ENCODE measurements at places on chromosomes 1 and 21.
A peak's percentile ranks its signal among the peaks of the same experiment; 100 is the strongest.

DNA sequence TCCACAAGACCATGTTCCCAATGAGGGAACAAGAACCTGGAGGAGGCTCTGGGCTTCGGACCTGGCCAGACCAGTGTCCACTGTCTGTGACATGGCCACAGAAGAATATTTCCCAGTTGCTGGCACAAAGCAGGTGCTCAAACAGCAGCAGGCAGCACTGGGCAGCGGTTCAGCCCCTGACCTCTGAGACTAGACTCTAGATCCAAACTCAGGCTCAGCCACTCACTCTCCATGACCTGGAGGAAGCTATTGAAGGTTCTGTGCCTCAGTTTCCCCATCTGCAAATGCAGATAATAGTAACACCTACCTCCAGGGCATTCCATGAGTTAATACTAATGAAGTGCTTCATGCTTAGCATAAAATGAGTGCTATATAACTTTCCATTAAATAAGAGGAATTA is 8.0 kb downstream of the TMPRSS2 start:
- peak; percentile 49 for DNase-seq

DNA sequence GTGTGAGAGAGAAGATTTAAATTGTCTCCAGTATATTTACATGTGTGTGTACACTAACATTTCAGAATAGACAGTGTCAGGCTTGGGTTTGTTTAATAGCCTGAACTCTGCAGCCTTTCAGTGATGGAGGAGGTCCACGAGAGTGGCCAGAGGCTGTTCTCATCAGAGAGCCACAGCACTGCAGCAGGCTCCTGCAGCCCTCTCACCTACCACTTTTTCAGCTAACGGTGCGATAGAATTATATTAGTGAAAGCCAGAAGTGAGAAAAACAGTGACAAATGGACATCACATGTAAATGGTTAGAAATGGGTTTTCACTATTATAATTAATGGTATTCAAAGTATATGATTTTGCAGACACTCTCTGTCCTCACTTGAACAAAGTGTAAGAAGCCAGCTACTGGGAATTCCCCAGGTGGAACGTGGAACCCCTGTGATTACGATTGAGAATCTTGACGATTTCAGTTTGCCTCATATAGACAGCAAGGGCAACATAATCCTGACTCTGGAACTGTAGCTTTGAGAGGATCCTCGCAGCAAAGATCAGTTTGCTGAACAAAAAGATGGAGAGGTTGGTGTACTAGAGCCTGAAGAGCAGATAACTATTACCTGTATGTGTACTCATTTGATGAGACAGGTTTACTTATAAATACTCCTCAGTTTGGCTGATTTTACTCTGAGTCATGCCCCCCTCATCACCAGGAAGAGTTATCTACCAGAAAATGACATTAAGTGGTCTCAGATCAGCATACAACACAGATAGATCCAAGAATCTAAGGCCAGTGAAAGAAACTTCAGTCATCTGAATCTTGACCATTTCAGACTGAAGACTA is 31.4 kb downstream of the IFI16 start:
- DNase-seq = no peak

DNA sequence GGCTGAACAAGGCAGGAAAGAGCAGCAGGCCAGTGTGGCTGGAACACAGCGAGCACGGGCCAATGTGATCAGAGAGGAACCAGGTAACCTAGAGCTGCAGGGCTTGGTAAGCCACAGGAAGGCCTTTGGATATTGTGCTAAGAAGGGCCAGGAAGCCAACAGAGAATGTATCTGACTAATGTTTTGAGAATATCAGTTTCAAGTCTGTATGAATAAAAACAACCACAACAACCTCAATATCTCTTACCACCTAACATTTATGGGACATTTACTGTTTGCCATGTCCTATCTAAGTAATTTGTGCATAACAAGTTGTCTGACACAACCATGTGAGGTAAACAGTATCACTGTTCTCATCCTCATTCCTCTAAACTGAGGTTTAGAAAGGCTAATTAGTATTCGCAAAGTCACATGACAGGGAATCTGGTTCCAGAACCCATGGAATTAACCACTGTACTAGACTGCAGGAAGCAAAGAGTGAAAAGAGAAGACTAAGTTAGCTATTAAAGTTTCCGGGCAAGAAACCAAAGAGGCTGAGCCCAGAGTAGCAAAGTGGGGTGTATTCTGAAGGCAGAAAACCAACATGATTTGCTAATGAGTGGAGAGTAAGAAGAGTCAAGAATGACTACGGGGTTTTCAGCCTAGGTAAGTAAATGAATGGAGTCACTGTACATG is 38.9 kb downstream of the SPRTN start:
- no peak for DNase-seq

- no peak for DNase-seq
Measured at GRCh38 chr21:38308532-38309119, 51.8 kb downstream of the KCNJ15 start.

DNA sequence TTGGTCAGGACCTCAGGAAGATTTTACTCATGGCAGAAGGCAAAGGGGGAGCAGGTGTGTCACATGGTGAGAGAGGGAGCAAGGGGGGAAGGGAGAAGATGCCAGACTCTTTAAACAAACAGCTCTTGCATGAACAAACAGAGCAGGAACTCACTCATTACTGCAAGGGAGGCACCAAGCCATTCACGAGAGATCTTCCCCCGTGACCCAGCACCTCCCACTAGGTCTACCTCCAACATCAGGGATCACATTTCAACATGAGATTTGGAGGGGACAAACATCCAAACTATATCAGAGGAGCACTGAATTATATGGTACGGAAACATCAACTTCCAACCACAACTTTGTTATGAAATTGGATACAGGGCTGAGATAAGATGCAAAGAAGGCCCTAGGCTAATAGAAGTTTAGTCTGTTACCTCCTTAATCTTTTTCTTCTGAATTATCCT is 164.9 kb downstream of the ST6GALNAC3 start:
- no peak for DNase-seq

- DNase-seq = no peak
Measured at GRCh38 chr1:23385119-23385621, 15.5 kb upstream of the ZNF436 start.

DNA sequence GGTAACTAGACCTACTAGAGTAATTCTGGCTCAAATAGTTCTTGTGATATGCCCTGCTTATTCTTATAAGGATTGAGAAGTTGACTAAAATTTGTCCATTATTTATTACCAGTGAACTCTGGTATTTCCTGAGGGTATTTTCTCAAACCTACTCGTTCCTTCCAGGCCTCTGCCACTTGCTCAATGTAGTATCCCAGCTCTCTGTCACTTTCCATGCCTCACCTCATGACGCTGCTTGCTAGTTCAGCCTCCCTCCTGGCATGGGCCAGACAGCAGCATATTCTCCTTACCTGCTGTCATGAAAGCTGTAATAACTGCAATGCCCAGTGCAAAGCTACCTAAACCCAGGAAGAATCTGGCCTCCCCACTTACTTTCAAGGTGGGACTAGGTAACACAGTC is 602.9 kb upstream of the ADAMTS5 start:
- no peak for DNase-seq

GRCh38 chr21:21714426-21714825 is 716.2 kb downstream of the NCAM2 start:
- no peak for DNase-seq

GRCh38 chr1:110337704-110338308 is 1.4 kb upstream of the RBM15 start:
- DNase-seq = peak; percentile 78

- no peak for DNase-seq
Measured at GRCh38 chr1:208233546-208233945, 10.6 kb downstream of the PLXNA2 start.

DNA sequence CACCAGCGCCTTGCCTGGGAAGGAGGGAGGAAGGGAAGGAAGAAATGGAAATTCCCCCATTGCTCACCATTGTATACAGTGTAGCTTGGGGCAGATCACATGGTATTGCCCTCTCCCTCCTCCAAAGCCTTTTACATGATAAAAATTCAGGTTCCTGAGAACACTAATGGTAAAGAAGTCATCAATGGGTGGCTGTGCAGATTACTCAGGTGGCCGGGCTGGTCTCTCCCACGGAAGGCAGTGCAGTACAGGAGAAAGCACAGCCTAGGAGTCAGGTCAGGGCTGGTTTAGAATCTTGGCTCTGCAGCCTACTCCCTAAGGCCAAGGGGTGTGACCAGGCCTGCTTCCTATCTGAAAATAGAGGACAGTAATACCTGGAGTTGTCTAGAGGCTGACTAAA is 107.9 kb downstream of the SUSD4 start:
- DNase-seq = no peak

- DNase-seq = no peak
Measured at GRCh38 chr1:182279302-182279701, 112.3 kb downstream of the GLUL start.

- DNase-seq = no peak
Measured at GRCh38 chr1:163703794-163704193, 382.0 kb downstream of the NUF2 start.

GRCh38 chr1:159931101-159931794 is 5.9 kb upstream of the TAGLN2 start:
- DNase-seq = no peak

GRCh38 chr1:109790329-109790728 is 26.6 kb upstream of the EPS8L3 start:
- DNase-seq = no peak

GRCh38 chr1:5620997-5621396 is 371.2 kb downstream of the NPHP4 start:
- DNase-seq = no peak

GRCh38 chr21:39675590-39675989 is 62.9 kb downstream of the B3GALT5 start:
- DNase-seq = no peak

DNA sequence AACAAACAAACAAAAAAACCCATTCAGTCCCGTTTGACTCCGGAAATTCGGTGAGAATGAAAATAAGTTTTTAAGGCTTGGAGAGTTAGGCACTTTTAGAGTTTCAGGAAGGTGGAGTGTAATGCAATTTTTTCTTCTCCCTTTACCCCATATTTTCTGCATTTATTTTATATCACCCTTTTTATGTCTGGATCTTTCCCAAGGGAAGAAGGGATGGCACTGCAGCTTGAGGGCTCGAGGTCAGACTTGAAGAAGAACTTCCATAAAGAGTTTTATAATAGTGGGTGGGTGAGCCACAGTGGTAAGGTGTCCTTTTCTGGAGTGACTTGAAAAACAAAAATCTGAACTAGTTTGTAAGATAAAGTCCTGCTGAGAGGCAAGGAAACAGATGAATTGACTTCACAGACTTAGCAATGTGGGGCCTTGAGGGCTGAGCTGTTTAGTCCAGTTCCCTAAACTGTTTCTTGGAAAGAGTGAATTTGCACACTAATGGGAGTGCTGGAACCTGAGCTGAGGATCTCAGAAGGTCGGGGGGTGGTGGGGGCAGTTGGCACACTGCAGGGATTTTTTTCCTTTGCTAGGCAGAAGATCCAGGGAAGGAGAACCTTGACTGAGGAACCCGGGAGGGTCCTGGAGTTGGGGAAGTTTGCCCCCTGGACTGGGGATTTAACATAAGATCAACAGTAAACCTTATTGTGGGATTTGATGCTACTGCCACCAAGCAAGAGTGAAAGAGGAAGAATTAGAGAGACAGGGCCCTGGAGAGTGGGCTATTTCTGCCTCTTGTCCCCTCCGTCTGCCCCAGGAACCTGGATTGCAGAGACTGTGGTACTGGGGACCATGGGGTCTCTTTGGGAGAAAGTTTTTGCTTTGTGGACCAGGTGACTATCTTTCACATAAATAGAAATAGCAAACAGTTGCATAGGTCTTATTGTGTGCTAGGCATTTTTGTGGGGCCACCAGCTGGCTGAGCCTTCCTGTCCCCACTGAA is 1.8 kb upstream of the MEX3A start:
- no peak for DNase-seq

DNA sequence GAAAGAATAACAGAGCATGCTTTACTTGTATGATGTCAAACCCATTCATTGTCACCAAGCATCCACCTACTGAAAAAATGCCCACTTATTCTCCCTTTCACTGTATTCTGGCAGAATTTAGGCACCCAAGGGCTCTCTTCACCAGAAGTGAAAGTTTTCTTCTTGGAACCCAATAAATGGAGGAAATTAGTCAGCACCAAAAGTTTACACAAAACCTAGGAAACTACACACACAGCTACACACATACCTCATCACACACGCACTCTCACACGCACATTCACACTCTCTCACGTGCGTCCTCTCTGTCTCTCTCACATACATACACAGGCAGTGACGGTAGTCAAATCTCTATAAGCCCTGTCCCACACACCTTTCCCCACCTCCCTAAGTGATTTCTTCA is 37.6 kb downstream of the MCOLN2 start:
- no peak for DNase-seq

DNA sequence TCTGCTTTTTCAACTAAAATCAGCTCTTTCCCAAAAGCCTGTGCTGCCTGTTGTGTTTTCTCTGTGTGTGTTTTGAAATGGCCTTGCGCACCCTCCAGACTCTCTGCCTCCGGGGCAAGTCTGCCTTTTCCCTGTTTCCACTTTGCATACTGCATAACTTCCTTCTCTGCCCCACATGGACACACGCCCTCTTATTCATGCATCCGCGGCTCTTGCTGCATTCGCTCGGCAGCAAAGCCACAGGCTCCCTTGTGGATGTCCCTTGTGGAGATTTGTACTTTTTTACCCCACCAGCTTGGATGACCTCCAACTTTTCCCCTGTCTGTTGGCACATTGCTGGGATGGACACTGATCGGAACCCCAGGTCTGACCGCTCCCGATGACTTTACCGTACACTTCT is 147.6 kb downstream of the ADSS2 start:
- no peak for DNase-seq

DNA sequence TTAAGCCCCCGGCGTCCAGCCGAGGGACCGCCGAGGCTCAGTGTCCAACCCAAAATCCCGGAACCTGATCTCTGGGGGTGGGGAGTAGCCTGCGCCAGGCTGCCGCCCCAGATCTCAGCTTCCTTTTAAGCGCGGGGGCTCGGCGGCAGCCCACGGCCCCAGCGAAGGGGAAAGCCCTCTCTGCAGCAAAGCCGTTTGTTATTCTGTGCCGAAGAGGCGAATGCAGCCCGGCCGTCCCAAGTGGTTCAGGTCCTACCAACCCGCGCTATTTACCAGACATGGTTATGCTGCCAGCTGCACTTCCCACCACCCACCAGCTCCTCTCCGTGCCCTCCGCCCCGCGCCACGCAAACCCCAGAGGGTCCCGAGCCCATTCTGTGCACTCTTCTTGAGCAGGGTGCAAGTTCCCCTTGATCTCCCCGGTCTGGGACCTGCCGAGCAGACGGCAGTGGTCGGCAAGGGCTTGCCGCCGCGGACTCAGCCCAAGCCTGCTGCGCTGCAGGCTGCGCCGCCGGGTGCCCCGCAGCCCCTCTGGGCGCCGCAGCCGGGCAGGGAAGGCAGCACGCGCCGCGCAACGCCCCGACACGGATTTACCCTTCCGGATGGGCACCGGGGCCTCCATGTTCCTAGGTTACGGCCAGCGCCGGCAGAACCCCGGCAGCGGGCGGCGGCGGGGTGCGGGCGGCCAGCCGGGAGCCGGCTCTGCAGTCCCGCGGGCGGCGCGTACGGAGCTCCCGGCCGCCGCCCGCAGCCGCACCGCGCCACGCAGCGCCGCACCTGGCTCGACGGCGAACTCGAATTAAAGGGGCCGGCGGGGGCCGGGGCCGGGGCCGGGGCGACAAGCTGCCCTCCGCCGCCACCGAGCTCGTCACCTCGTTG is 738 bp upstream of the KCNA2 start:
- DNase-seq = no peak

GRCh38 chr1:184513966-184514365 is 127.1 kb downstream of the C1orf21 start:
- DNase-seq = no peak

Data from right lobe of liver (tissue), 6 donors.